Endothelial cell (in vitro differentiated cells): ENCODE measurements at places on chromosomes 12 and 14. TPM values are rescaled to one million over a fixed set of nuclear protein-coding genes. Genes with fewer than 3 reads are reported as not detected.
A peak's percentile ranks its signal among the peaks of the same experiment; 100 is the strongest.

SSTR1 gene
- 0.21 TPM for total RNA-seq

HHIPL1 gene
- 15.1 TPM for total RNA-seq

IAPP gene
- total RNA-seq, result not detected

DNA sequence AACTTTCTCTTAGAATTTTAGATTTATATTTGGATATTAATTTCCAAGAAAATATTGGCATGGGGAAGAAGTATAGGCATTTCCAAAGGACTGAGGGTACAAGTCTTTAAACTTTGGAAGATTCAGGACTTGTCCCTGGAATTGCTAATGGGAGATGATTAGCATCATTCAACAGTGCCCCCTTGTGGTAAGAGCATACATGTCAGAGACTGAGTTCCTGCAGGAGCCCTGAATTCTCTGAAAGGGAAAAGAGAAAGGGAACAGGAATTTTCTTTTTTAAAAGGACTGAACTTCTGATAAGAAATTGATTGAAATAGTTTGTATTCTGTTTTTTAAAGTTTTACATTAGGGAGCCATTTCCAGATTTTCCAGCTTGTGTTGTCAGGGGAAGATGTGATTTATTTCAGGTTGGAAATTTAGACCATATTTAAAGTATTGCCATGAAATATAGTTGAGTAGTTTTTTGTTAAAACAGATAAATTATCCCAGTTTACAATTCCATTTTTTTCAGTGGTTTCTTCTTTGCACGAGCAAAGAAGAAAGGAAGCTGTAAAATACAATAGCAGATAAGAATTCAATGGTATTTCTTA, 44.0 kb upstream of the REP15 start:
- peak; percentile 73 for DNase-seq

DNA sequence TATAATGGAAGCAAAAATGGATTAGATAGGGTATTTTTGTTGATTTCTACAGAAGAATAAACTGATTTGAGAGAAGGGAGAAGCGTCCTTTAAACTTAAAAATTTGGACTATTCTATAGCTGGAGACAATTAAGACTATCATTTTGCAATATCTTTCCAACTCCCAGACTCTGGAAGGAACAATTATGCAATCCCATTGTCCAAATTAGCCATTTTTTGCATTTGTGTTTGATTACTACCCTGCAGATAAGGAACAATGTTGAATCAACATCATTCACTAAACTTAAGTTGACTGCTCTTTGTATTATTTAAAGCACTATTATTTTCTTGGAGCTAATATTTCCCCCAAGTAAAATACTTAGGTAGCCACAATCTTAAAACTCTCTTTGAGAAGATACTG, 34.8 kb upstream of the SELPLG start:
- no peak for DNase-seq

PRKCH gene
- 42.5 TPM for total RNA-seq

OR6C4 gene
- total RNA-seq, result not detected

SPIC gene
- not detected for total RNA-seq

DNA sequence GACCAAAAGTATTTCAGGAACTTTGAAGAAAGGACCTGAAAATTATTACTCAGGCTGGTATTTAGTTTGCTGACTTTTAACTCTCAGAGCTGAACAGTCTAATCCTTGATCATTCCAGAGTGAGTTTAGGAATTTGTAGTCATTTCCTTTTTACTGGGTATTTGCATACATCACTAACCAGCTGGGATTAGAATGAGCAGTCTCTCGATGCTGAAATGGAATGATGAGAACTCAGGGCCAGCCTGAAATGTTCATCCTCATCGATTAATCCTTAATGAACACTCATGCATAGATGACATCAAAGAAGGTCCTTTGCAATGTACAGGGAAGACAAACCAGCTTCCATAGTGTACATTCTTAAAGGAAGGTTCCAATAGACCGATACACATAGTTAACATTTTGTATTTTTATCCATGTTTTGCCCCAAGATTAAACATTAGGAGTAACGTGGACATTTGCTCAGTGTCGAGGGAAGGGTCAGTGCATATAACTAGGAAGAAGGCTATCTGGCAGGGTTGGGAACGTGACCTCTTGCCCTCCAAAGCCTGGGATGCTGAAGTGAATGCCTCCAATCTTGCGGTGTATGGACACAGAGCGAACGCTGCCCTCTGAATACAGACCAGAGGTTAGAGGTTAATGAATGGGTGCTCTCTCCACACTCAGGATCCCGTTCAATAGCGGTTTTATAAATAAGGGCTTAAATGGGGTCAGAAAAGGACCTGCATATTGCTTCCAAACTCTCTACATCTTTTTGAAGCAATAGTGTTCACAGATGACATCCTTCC, 14.5 kb downstream of the FBXL14 start:
- no peak for DNase-seq

GRCh38 chr14:65052832-65053231, 49.5 kb downstream of the MAX start:
- no peak for DNase-seq

GPD1 gene
- not detected for total RNA-seq

GRCh38 chr12:1443421-1444141, 150.8 kb downstream of the FBXL14 start:
- no peak for DNase-seq

DNA sequence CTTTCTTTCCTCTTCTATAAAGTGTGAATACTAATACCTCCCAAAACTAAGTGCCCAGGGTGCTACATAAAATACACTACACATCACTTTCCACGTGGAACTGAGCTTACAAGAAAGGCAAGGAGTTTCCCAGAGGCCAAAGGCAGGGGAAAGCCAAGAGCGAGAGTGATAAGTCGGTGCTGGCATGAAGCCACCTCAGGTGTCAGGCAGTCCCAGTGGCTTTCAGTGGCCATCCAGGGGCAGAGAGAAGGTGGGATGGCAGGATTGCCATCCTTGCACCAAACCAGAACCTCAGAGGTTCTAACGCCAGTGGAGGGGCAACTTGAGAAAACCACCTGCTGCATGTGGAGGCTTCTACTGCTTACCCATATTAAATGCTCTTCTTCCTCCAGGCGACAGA, 79.7 kb upstream of the DIO3 start:
- no peak for DNase-seq

DNA sequence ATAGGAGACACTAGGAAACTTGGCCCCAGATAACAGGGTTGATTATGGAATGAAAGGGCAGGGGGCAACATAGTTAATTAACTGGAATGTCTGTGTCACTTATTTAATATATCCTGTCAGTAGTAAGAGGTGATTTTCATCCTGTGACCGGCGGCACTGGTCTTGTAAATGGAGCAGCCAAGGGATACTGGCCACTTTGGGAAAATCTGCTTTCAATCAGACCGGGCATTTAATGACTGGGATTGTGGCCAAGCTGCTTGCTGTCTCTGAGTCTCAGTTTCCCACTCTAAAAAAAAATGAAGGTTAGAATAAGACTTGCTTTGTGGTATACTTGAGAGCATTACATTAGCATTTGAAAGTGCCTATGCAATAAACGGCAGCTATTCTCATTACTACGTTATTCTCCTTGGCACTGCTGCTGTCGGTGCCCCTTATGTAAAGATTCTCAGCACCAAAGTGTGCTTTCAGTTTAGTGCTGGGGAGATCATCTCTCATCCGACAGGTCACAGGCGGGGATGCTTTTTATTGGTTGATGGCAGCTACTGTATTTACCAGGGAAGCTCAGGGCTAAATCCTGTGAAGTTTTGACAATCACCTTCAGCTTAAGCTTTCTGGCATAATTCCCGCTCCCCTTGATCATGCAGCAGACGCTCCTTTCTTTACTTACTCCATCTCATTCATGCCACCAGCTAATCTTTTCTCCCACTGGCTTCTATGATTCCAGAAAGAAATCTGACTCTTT, 162.1 kb downstream of the ESRRB start:
- no peak for DNase-seq

BCAT1 gene
- total RNA-seq, result 110 TPM

GRCh38 chr12:129753586-129753985, 150.2 kb downstream of the TMEM132D start:
- no peak for DNase-seq

KRT83 gene
- total RNA-seq, result not detected

PPP1R1A gene
- 1.3 TPM for total RNA-seq

DNA sequence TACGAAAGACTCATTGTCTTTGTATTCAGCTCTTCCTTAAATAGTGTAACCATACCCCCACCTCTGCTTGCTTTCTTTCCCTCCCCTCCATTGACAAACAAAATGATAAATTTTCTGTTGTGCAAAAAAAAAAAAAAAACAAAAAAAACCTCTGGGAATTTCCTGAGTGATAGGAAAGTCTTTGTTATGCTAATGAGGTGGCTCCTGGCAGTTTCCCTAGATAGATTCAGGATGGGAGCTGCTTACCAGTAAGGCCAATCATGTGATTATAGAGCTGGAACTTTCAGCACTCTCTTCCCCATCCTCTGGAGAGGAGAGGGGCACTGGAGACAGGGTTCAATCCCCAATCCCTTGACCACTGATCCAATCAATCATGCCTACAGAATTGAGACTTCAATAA, 120.5 kb downstream of the NUAK1 start:
- no peak for DNase-seq

GRCh38 chr12:128140551-128140950, 126.4 kb upstream of the TMEM132C start:
- no peak for DNase-seq

PNP gene
- total RNA-seq, result 322 TPM

TSHR gene
- total RNA-seq, result not detected

SLC25A21 gene
- 1.2 TPM for total RNA-seq

DNA sequence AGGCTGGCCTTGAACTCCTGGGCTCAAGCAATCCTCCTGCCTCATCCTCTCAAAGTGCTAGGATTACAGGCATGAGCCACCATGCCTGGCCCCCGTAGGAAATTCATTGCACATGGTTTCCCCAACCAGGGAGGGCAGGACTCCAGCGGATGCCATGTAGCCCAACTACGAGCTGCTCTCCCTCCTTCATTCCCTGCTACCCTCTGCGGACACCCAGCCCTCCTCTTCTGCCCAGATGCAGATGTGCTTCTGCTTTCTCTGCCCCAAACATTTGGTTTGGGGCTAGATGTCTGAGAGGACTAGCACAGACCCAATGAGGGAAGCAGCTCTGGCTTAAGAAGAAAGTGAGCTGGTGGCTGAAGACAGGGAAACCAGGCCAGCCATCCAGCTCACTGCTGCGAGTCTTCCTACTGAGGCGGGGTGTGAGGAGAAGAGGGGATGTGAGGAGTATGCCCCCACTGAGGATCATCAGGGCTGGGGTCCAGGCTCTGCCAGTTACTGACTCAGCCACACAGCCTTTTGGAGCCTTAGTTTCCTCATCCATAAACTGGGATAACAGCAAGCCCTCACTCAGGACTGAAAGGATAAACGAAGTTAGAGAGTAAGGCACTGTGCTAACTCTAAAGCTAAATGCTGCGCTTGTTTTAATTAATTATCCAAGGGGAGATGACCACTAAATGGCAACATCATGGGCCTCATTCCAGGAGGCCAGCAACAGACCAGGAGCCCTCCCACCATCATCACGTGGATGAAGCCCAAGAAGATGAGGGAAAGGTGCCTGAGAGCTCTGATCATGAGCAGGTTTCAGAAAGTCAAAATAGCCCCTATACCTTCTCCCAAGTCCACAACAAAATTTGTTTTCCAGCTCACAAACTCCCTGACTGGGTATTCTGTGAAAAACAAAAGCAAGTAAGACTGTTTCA, 10.9 kb downstream of the CTDSP2 start:
- no peak for DNase-seq

DNA sequence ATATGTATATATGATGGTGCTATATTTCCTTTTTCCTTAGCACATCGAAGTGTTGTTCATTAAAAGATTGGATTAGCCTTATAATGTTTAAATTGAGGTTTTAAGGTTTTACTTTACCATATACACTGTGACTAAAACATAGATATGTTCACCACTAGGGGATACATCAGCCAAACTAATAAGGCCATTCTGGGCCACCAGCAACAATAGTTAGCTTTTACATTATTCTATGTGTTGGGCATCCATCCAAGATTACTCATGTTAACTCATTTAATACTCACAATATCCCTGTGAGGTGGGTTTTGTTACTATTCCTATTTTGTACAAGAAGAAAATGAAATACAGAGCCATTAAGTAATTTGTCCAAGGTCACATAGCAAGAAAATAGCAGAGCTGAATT, 202.6 kb upstream of the AVPR1A start:
- DNase-seq, result no peak

GRCh38 chr12:45918818-45919217, 71.6 kb downstream of the SCAF11 start:
- no peak for DNase-seq

GRCh38 chr12:55927588-55928502, at the start of gene PYM1:
Gene PYM1, minus strand, starts transcription at chr12:55927894. Its CDS starts 133 bp downstream, at chr12:55927761.
- DNase-seq, result peak; percentile 67

DNA sequence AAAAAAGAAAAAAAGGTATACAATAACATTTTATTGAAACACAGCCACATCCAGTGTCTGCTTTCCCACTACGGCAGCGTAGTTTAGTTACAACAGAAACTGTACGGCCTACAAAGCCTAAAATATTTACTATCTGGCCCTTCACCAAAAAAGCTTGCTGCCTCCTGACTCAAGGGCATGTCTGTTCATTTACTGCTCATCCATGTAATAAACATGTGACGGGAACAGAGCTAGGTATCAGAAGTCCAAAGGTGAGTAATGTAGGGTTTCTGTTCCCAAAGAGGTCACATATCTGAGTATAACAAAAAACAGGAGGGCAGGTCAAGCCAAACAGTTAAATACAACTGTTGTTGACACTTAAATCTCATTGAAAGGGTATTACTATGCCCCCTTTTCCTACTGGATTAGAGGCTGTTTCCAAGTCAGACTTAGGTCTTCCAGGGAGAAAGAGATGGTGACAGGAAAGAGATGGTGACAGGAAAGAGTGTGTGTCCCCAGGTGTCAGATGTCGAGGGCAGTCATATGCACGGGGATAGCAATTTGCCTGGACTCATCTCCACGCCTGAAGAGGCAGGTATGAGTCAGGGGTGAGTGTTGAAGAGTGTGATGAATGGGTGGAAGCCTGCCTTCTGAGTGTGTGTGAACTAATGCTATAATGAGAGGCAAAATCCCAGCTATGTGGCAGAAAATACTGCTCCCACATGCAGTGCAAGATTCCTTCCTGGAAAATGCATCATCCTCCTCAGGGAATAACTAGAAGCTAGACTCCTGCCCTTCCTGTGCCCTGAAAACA, 77.7 kb downstream of the MAP3K9 start:
- no peak for DNase-seq

SOAT2 gene
- total RNA-seq, result not detected

- peak; percentile 96 for DNase-seq
These were observed 1.5 kb downstream of the SLC38A2 start for GRCh38 chr12:46370792-46371717.

- DNase-seq, result no peak
These were observed 2.8 kb downstream of the RAPGEF3 start for GRCh38 chr12:47755655-47756562.

- no peak for DNase-seq
These were observed 35.5 kb upstream of the SFSWAP start for GRCh38 chr12:131675126-131676080.
